Spleen (tissue), 13 donors: ENCODE measurements at places on chromosomes 3 and 15.

DNA sequence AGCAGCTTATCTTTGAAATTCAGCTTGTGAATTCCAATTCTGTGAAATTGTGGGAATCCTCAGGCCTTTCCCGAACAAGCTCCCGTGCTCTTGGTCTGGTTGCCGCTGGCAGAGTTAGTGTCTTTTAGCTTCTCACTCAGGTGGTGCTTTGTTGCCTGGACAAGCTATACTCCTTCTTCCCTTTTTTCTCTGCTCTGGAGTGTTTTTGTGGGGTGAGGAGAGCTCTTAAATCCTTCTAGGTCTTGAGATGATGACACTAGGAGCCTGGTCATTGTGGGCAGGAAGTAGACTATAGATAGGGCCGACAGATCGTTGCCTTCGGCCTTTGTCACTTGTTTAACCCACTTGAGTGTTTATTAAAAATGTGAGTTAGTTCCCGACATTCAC lies 93.8 kb downstream of the SLCO3A1 start:
- no peaks in the 10 kb centered on the region for H3K36me3 ChIP-seq
- DNase-seq: no peak
- peak overlapping the region; percentile 55 for H3K27ac ChIP-seq
- peaks cover 84% of the 10 kb centered on the region for H3K4me1 ChIP-seq
- peak overlapping the region; percentile 31 for H3K4me3 ChIP-seq

GRCh38 chr15:59993950-59994401 lies 10.1 kb upstream of the FOXB1 start:
- no peak for DNase-seq
- H3K4me1 ChIP-seq: peaks cover 10% of the 10 kb centered on the region
- H3K27me3 ChIP-seq: peaks cover 58% of the 10 kb centered on the region

DNA sequence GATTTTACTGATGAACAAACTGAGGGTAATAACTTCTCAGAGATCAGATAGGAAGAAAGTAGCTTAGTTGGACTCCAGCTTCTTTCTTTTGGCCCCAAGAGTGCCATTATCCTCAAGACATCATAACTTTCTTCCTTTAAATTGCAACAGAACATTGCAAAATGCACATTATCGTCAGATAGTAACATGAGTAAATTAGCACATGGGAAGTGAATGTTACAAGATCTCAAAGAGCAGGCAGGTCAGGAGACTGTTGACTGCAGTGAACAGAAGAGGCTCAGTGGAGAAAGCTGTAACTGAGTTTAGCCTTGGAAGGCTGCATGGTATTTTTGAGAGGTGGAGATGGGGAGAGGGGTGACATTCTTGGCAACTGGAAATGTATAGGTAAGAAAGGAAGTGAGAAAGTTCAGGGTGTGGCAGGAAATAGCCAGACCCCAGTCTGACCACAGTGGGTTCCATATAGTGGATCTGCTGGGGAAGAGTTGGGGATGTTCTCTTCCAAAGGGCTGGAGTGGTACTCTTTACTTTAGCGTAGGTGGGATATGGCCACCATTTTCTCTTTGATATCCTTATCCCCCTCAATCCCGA lies 307.7 kb downstream of the RPLP1 start:
- H3K4me3 ChIP-seq: no peak overlapping the region
- H3K36me3 ChIP-seq: no peaks in the 10 kb centered on the region
- H3K27me3 ChIP-seq: no peaks in the 10 kb centered on the region
- H3K27ac ChIP-seq: peak overlapping the region; percentile 60

DNA sequence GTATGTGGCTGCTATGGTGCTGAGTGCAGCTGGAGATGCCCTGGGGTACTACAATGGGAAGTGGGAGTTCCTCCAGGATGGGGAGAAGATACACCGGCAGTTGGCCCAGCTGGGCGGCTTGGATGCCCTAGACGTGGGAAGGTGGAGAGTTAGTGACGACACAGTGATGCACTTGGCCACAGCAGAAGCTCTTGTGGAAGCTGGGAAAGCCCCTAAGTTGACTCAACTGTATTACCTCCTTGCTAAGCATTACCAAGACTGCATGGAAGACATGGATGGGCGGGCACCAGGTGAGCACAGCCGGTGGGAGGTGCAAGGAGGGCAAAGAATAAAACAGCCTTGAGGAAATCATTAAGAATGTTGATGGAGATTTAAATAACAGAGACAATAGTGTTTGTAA lies 2.9 kb downstream of the ADPRH start:
- peaks cover 24% of the 10 kb centered on the region for H3K4me1 ChIP-seq
- no peaks in the 10 kb centered on the region for H3K36me3 ChIP-seq
- no peak overlapping the region for H3K27ac ChIP-seq
- no peak for DNase-seq
- no peaks in the 10 kb centered on the region for H3K27me3 ChIP-seq

DNA sequence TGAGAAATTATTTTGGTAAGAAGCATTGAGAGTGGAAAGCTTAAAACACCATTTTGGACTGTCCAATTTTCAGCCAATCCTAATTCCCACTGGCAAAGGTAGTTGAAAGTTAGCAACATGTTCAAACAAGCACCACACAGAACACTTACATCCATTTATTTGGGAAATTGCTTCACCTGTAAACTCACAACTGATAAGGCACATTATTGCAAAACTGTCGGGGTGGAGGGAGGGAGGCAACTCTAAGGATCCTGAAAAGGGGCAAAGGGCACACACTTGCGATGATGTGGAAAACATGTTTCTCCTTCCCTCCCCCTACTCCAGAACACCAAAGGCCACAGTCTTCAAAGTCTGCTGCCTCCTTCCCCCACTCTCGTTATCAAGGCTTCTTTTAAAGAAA lies 9.4 kb downstream of the TMEM41A start:
- H3K27me3 ChIP-seq: no peaks in the 10 kb centered on the region
- no peaks in the 10 kb centered on the region for H3K4me1 ChIP-seq
- no peak overlapping the region for H3K27ac ChIP-seq
- no peak for DNase-seq
- peaks cover 63% of the 10 kb centered on the region for H3K36me3 ChIP-seq

DNA sequence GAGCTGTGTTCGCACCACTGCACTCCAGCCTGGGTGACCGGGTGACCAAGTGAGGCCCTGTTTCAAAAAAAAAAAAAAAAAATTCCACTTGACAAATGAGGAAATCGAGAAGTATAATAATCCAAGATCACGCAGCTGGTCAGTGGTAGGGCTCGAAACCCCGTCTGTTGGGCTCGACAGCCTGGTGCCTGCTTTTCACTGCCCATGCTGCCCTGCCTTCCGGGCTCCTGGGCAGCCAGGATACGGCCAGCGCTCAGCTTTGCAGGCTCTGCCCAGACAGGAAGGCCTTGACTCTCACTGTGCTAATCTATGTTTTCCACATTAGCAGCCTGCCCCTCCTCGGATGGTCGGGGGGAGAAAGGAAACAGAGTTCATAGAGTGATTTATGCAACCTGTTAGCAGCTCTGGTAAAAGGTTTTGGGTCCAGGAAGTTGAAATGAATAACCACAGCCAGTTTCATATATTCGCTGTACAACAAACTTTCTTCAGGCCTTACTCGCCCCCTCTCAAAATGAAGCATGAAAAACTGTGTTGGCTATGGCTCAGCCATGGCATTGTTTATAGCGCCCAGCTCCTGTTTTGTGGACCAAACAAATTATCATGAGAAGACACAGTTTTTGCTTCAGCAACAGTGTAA lies 108.8 kb downstream of the XXYLT1 start:
- peaks cover 66% of the 10 kb centered on the region for H3K4me1 ChIP-seq
- no peak overlapping the region for H3K4me3 ChIP-seq
- H3K27me3 ChIP-seq: no peaks in the 10 kb centered on the region

DNA sequence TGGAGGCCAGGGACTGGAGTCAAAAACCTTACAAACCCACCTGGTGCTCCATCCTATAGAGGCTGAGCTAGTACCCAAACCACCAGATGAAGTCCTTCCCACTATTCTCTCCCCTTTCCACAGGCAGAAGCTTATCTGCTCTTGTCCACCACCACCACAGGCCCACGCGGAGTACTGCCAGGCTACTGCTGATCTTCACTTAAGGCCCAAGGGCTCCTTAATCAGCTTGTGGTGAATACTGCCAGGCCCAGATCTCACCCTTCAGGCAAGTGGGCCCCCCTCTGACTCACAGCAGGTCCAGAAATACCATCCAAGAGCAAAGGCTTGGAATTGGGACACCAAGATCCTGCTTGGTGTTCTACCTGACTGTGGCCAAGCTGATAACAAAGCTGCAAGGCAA lies 598.1 kb upstream of the CBLB start:
- H3K27me3 ChIP-seq: no peaks in the 10 kb centered on the region
- H3K4me3 ChIP-seq: no peak overlapping the region
- no peak for DNase-seq
- no peaks in the 10 kb centered on the region for H3K4me1 ChIP-seq

GRCh38 chr3:23735062-23735461 lies 70.7 kb upstream of the UBE2E1 start:
- H3K27ac ChIP-seq: no peak overlapping the region
- H3K27me3 ChIP-seq: no peaks in the 10 kb centered on the region
- no peak overlapping the region for H3K4me3 ChIP-seq
- no peaks in the 10 kb centered on the region for H3K36me3 ChIP-seq
- no peak for DNase-seq
- peaks cover 10% of the 10 kb centered on the region for H3K4me1 ChIP-seq

DNA sequence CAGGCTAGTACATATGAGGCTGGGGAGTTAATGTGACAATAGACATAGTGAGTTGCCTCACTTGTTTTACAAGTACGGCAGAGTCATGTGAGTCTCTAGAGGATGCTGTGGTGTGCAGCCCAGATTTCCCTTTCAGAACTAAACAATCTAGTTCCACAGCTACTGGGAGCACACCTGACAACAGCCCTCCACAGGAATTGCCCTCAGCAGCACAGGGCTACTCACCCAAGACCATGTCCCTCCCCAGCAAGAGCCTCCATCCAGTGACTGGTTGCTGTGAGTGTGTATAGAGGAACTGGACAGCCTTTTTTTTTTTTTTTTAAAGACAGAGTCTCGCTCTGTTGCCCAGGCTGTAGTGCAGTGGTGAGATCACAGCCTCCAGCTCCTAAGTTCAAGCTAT lies 40.2 kb upstream of the UBE2E2 start:
- DNase-seq: no peak
- H3K4me1 ChIP-seq: peaks cover 8% of the 10 kb centered on the region
- H3K36me3 ChIP-seq: no peaks in the 10 kb centered on the region
- no peak overlapping the region for H3K27ac ChIP-seq

- H3K27ac ChIP-seq: no peak overlapping the region
- no peak overlapping the region for H3K4me3 ChIP-seq
- H3K36me3 ChIP-seq: no peaks in the 10 kb centered on the region
- DNase-seq: peak; percentile 6
- H3K27me3 ChIP-seq: no peaks in the 10 kb centered on the region
Measured at GRCh38 chr3:9903904-9904303, 1.3 kb downstream of the IL17RE start.

DNA sequence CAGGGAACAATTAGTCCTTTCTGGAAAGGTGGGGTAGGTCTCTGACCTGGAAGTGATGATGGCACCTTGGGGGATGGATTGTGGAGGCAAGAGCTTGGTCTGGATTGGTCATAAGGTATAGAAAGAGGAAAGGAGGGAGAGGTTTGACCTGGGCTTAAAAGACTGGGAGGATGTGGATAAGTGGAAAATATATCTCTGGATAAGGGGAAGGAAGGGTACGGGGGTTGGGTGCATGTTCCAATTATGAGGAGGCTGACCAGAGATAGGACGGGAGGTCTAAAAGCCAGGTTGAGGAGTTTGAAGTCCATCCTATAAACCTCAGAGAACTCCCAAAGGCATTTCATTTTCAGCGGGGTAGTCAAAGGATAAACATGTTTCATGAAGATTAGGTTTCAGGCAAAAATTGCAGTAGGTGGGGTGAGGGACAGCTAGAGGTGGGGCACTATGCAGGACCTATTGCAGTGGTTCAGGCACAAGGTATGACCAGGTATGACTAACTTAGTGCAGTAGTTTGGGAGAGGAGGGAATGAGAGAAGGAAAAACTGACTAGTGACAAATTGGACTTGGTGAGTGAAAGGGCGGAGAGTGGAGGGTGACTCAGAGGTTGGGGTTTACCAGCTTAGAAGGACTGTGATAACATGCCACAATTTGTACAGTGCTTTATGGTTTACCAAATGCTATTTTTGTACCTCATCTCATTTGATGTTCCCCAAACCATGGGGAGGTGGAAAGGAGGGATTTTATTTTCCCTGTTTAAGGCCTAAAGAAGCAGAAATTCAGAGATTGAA lies 10.7 kb downstream of the PDE8A start:
- H3K27ac ChIP-seq: no peak overlapping the region
- H3K4me3 ChIP-seq: no peak overlapping the region
- H3K27me3 ChIP-seq: no peaks in the 10 kb centered on the region

- H3K27ac ChIP-seq: no peak overlapping the region
- no peak overlapping the region for H3K4me3 ChIP-seq
- no peaks in the 10 kb centered on the region for H3K4me1 ChIP-seq
- H3K36me3 ChIP-seq: no peaks in the 10 kb centered on the region
- no peak for DNase-seq
Measured at GRCh38 chr3:178271740-178272387, 264.4 kb upstream of the KCNMB2 start.

DNA sequence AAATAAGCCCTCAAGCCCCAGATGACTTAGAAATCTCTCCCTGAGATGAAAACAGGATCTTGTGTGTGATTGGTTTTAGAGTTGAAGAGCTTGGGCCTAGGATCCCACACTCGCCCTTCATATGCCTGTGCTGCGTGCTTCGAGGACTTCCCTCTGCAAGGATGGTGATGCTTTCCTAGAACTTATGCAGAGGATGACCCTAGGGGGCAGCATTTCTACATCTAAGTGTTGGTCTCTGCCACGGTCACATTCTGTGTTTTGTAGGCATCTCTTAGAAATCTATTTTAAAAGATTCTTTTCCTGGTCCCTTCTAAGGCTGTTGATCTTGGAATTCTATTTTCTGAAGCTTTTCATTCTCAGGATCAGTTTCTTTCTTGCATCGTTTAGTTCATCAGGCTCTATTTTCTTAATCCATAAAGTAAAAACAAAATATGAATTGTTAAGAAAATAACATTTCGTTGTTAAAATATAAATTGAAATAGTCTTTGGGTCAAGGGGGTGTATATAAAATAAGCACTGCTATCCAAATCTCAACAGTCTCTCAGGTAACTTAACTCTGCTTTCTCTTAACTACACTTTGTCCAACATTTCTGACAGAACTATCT lies 45.7 kb downstream of the WDR76 start:
- H3K36me3 ChIP-seq: peaks cover 4% of the 10 kb centered on the region
- H3K27ac ChIP-seq: no peak overlapping the region
- no peak for DNase-seq
- H3K4me3 ChIP-seq: no peak overlapping the region

- no peaks in the 10 kb centered on the region for H3K36me3 ChIP-seq
- peaks cover 8% of the 10 kb centered on the region for H3K4me1 ChIP-seq
- no peak overlapping the region for H3K27ac ChIP-seq
- H3K27me3 ChIP-seq: no peaks in the 10 kb centered on the region
- no peak overlapping the region for H3K4me3 ChIP-seq
Measured at GRCh38 chr3:151838574-151839312, 24.8 kb downstream of the AADAC start.

GRCh38 chr3:37668818-37669610 lies 192.7 kb upstream of the CTDSPL start:
- DNase-seq: no peak
